ENCODE measurements at places on chromosomes 1 and 21.

GRCh38 chr1:245409341-245410195 is 254.8 kb downstream of the KIF26B start:
- no peak for DNase-seq

DNA sequence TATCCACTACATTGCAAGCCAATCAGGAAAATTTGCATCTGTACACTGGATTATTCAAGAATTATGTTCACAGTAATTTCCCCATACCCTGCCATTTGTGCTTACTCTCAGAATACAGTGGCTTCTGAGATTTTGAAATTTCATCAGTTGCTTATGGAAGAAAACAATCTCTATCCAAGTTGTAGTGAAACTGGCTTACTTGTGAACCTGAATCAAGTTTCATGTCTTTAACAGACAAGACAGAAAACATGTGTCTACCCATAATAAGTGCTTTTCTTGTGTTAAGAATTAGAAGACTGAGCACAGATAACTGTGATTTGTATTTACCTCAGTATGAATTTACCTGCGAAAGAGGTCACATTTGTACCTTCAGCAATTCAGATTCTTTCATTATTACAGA is 672.7 kb upstream of the ADGRL2 start:
- DNase-seq, result no peak

GRCh38 chr1:193729429-193729828 is 543.0 kb upstream of the B3GALT2 start:
- DNase-seq, result no peak

DNA sequence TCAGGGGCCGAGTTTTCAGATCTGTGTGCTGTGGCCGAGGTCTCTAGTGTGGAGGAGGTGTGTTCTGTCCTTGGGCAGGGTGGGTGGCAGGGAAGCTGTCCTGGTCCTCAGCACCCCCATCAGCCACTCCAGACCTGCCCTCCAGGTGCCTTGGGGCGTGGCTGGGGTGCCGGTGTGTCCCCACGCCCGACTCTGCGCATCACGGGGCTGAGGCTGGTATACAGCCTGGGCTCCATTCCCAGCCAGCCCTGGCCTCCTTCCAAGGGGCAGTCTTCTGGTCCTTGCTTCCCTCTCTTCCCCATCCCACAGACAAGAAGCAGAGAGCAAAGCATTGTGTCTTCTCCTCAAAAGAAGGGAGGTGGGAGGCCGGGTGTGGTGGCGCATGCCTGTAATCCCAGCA is 4.0 kb downstream of the SAMD11 start:
- no peak for DNase-seq

GRCh38 chr1:167881786-167882185 is 32.1 kb downstream of the ADCY10 start:
- DNase-seq, result no peak

DNA sequence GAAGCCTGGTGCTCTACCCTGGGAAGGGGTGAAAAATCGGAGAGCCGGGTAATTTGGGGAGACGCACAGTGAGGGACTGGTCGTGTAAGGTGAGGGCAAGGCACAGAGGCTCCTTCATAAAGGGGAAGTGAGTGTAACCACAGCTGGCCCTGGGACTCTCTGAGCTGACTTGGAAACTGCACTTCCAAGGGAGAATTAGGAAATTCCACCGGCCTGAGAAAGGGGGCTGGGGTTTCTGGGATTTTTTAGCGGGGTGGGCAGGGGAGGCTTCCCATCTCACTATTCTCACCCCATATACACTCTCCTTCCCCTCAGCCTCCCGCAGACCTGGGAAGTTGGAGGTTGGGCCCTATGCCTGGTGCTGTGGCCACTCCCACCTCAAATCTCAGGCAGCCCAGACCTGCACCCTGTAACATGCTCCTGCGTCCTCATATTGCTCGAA is 88.3 kb upstream of the IPO9 start:
- no peak for DNase-seq

GRCh38 chr21:45313015-45313414 is 25.3 kb upstream of the POFUT2 start:
- no peak for DNase-seq

DNA sequence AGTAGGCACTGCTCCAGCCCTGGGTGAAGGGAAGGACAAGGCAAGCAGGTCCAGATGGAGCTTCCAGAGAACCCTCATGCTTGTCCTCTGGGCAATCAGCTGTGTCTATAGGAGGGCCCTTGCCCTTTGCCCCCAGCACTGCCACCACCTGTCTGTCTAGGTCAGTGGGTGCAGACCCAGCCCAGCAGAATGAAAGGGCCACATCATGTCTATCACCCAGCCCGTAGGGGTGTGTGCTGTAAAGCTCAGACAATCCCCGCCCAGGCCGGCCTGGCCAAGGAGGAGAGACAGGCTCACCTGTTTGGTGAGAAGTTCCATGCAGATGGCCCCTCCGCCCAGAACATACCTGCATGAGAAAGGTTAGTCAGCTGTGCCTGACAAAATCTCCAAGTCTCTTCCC is 7.0 kb downstream of the UBE2Q1 start:
- DNase-seq, result no peak

GRCh38 chr1:165542015-165542631 is 1.7 kb upstream of the LRRC52 start:
- DNase-seq, result no peak

DNA sequence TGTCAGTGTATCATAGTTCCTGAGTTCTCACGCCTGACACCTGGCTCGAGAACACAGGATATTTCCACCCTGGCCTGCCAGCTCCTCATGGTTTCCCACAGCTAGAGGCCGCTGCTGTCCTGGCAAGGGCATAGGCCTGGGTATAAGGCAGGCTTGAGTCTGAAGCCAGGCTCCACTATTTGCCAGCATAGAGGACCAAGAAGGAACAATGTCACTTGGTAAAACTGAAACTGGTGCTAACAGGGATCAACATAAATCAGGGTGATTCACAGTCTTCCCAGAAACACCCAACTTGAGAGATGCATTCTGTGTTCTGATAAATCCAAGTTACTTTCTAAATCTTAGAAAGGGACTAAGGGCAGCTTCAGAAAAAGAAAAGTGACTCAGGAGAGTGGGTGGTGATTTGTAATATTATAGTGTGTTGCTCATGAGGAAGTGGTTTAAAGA is 6.9 kb upstream of the S100A2 start:
- peak; percentile 68 for DNase-seq

- no peak for DNase-seq
Measured at GRCh38 chr1:20322081-20322824, 31.6 kb downstream of the VWA5B1 start.

DNA sequence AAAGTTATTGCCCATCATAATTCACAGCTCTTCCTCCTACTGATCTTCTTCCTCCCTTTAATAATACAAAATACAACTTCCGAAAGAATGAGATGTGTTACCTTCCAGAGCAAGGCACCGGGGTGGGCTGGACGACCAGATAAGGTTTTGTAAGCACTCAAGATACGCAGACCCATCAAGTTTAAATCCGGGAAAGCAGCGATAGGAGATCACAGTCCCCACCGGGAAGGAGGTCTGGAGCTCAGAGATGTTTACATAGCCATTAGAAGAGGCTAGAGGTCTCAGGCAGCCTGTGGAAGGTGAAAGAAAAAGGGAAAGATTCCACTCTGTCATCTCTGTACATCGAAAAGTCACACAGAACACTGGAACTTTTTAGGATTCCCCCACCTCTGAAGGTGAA is 99.4 kb downstream of the SUSD4 start:
- DNase-seq, result no peak

DNA sequence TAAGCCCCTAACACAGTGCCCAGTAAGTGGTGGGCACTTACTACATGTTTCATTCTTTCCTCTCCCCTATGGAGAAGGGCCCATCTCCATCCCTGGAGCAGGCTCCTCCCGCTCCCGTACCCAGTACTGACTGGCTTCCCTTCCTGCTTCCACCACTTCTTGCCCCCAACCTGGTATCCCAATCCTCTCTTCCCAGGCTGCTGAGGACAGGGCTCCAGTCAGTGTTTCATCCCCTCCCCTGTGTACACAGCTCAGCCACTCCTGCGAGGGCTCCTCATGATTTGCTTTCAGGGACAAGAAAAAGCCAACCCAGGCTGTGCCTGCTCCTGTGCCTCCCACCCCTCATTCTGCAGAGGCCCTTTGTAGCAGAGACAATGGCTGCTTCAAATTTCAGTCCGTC is 20.8 kb upstream of the ETV3 start:
- no peak for DNase-seq

- DNase-seq, result no peak
Measured at GRCh38 chr21:27306791-27307775, 340.2 kb upstream of the ADAMTS5 start.

DNA sequence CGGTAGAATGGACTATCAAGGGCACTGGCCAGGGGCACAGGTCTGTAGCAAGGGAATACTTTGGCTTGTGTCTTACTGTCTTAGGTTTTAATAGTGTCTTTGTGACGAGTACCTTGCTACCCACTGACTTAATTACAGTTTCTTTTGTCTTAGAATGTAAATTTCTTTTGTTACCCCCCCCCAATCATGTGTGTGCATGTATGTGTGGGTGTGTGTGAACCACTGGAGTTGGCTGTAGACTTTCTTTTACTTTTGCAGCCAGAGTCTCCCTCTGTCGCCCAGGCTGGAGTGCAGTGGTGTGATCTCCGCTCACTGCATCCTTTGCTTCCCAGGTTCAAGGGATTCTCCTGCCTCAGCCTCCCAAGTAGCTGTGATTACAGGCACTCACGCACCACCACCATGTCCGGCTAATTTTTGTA is 61.8 kb upstream of the CLDN14 start:
- no peak for DNase-seq

DNA sequence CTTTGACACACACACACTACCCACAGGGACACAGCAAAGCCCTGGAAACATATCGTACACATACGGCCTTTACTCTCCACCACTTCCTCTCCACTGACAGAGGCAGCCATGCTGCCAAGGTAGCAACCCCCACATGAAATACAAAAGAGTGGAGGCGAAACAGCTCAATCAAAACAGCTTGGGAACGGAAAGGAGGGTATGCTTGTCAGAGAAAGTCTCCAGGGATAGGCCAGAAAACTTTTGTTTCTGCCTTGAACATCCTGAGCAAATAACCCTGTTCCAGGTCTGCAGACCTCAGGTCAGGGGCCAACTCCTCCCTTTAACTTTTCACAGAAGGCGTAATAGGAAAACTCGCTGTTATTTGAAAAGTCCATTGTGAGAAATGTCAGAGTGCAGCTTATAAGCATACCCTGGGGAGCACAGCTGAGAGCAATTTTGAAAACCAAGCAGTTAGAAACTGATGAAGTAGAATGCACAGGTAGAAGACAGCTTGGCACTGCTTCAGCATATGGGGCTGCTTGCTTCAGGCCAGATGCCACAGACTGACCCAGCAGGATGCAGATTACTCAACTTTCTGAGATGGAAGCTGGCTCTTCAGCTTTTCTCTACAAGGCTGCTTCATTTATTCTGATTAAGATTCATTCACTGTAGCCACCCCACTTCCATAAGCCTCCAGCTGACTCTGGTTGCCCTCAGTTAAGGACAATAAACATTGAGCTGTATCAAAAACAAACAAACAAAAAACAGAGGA is 18.0 kb downstream of the KIAA0319L start:
- no peak for DNase-seq

DNA sequence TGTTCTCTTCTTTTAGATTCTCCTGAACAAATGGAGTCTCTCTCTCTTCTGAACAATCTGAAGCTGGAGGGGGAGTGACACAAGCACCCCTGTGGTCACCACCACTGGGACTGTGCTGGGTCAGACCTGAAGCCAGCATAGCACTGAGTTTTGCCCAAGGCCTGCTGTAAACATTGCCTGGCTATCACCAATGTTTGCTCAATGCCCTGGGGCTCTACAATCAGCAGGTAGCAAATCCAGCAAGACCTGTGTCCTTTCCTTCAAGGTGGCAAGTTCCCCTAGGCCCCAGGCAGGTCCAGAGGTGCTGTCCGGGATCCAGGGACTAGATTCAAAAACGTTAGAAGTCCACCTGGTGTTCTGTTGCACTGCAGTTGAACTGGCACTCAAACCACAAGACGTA is 282.8 kb upstream of the PROX1 start:
- no peak for DNase-seq

- DNase-seq, result no peak
Measured at GRCh38 chr1:157512036-157512969, 40.0 kb downstream of the FCRL5 start.

- DNase-seq, result no peak
Measured at GRCh38 chr1:201326710-201327109, 43.4 kb downstream of the PKP1 start.

GRCh38 chr1:3819771-3820200 is 23.5 kb upstream of the LRRC47 start:
- no peak for DNase-seq

GRCh38 chr1:29974316-29974724 is 738.0 kb downstream of the PTPRU start:
- DNase-seq, result no peak

DNA sequence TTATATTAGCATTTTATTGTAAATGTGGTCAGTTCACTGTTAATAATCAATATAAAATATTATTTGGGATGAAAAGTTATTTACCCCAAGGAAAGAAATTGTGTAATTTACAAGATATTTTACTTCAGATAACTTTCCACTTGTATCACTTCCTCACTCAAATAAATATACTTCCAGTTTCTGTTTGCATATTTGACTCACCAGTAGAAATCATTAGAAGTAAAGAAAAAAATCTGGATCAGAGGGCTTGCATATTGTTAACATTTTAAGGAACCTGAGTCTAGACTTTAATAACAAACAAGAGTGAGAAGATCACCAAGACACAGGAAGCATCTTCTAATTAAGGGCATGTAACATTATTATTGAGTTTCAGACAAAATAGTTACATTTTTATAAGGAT is 347 bp upstream of the KRTAP20-4 start:
- no peak for DNase-seq

GRCh38 chr1:219472596-219472995 is 140.3 kb downstream of the ZC3H11B start:
- DNase-seq, result no peak
